ENCODE measurements at places on chromosomes 4 and X.

DNA sequence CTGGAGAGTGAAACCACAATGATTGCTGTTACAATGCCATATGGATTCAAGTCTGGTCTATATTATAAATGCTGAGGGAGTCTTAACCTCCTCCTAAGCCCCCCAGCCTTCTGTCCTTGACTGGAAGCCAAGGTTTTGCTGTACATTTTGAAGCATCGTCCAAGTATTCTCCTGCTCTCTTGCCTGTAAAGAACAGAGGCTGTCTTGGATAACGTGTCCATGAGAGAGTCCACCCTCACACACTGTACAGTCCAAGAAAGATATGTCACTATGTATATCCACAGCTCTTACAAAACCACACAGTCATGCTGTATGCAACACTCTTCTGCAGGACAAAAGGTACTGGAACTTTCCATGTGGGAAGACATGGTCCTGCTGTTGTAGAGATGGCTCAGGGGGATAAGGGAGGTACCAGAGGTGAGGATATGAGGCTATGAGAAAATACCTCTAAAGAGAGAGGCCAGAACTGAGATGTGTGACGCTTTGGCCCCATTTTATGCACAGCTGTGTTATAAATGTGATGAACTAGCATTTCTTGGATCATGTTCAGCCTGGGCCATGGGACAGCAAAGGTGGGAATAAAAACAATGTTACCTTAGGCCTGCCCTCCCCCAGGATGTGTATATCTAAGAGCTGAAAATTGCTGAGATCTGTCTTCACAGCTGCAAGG, 678.6 kb downstream of the IQCM start:
- DNase-seq, result no peak

DNA sequence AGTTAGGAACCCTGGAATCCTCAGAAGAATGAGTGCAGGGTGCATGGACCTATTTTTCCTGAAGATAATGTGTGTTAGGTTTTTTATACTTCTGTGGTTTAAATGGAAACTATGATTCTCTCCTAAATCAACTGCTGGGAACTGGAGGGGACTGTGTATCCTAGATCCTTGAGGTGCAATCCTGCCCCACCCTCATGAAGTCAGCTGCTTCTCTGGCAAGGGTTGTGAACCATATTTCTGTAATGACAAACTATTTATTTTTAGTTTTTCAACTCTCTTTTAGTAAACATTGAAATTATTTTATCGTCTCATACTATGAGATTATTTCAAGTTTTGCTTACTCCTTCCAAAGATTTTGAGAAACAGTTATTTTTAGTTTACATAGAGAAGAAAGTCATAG, 25.8 kb upstream of the VEGFC start:
- DNase-seq, result no peak

- DNase-seq, result no peak
These were observed 89.6 kb downstream of the EGF start for GRCh38 chr4:110002326-110002725.

DNA sequence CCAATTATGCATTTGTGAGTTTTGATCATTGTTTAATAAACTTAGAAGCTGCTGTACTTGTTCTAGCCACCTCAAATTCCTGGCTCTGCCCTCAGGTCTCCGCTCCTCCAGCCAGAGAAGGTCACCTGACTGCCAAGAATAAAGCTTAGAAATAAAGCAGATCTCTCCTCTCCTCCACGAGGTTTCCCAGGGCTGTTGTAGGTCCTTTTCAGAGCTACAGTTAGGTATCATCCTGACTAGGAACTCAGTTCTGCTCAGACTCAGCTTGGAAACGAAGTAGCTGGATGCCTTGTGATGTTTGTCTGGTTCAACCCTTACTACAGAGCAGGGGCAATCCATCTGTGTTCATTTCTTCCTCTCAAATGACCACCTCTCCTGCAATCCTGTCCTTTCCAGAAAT, 79.1 kb upstream of the RAPGEF2 start:
- no peak for DNase-seq

DNA sequence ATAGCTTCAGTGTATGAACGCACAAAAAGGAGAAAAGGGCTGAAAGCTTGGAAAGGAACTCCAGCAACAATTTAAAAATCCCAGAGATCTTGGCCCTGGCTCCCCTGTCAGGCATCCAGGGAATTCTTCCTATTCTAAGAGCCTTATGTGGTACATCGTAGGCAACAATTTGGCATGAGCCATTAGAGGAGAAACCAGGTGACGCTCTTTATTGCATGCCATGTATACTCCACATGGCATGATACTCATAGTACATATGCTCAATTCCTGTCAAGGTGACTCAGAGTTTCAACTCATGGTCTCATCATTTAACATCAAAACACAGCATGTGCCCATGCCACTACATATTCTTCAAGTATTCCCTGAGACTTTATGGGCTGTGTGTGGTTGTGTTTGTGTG, 191.3 kb downstream of the OR13H1 start:
- no peak for DNase-seq

DNA sequence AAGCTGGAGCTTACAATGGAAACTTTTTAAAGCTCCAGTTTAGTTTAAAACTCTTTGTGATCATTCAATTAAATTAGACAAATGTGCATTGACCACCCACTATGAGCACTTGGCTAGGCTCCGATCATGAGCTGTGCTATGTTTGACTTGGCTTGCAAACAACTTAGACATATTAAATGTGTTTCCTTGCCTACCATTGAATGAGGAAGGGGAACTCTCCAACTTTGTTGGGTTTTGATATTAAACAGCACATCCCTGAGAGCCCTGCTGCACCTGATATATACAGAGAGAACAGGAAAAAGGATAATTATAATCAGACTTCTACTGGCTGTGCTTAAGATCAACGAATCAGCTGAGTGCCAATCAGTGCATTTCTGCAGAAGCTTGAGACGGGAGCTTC, 71.4 kb upstream of the ADGRL3 start:
- no peak for DNase-seq

GRCh38 chr4:126298271-126298670, 983.5 kb downstream of the FAT4 start:
- no peak for DNase-seq

DNA sequence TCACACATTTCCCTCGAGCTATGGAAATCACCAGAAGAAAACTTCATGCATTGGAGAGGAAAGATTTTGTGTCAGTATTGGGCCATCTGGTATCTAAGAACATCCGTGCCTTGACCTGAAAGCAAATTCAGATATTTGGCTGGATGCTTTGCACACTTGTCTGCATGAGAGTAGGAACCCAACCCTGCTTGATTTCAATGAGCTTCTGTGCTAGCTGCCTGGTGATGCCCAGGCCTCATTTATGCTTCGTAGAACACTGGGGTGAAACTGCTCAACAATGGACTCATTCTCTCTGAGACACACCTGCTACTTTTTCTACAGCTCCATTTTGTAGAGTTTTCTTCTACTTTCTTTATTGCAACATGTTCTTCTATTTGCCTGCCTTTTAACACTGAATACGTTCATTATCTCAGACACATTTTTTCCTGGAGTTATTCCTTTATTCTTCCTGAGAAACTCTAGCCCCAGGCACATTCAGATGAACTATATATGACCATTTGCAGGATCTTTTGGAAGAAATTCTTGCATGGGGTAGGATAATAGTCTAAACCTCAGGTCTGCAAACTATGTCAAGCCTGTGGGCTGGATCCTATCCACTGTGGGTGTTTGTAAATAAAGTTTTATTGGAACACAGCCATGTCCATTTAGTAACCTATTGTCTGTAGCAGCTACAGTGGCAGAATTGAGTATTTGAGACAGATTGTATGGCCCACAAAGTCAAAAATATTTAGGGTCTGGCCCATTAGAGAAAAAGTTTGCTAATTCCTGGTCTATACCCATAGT, 83.8 kb upstream of the CLCN4 start:
- DNase-seq, result no peak

GRCh38 chr4:3184725-3185124, 64.2 kb upstream of the MSANTD1 start:
- DNase-seq, result no peak

DNA sequence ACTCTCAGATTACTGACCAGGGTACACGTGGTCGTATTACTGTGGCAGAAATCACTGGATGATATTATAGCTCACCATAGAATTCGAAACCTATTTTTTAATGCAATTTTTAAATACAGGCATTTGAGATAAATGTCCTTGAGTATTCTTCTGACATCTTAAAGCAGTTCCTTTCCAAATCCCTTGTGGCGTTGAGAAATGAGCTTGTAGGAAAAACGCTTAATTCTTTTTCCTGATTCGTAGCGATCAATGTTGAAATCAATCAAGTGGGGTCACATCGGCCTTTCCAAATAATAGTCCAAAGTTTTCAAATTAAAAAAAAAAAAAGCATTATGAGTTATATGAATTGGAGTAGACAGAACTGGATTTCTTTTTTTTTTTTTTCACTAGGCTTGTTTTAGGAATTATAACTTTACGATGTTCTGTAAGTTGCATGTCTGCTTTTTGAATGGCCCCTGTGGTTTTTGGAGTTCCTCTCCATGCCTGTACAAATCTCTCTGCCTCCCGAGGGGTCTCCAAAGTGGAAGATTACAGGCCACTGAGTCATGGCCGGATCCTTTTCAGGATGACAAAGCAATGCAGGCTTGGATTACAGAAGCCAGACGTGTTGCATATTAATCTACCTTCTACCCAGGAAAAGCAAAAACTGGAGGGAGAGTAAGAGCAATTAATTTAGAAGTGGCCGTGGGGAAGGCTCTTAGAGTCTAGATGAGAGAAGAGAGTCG, 226.1 kb downstream of the SHOX start:
- DNase-seq, result no peak

Data from SK-N-SH (cell line).